ENCODE measurements at places on chromosomes 6 and 20.
A peak's percentile ranks its signal among the peaks of the same experiment; 100 is the strongest.

DNA sequence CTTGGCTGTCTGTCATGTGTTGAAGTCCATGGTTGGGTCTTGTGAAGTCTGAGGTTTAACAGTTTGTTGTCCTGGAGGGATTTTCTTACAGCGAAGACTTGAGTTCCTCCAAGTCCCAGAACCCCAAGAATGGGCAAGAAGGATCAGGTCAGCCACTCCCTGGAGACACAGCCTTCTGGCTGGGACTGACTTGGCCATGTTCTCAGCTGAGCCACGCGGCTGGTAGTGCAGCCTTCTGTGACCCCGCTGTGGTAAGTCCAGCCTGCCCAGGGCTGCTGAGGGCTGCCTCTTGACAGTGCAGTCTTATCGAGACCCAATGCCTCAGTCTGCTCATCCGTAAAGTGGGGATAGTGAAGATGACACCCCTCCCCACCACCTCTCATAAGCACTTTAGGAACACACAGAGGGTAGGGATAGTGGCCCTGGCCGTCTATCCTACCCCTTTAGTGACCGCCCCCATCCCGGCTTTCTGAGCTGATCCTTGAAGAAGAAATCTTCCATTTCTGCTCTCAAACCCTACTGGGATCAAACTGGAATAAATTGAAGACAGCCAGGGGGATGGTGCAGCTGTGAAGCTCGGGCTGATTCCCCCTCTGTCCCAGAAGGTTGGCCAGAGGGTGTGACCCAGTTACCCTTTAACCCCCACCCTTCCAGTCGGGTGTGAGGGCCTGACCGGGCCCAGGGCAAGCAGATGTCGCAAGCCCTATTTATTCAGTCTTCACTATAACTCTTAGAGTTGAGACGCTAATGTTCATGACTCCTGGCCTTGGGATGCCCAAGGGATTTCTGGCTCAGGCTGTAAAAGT lies 43.5 kb downstream of the SIRPA start:
- DNase-seq, result no peak

GRCh38 chr20:37559312-37560027 lies 31.8 kb upstream of the BLCAP start:
- no peak for DNase-seq

GRCh38 chr20:36684747-36685146 lies 38.8 kb upstream of the SLA2 start:
- peak; percentile 7 for DNase-seq

DNA sequence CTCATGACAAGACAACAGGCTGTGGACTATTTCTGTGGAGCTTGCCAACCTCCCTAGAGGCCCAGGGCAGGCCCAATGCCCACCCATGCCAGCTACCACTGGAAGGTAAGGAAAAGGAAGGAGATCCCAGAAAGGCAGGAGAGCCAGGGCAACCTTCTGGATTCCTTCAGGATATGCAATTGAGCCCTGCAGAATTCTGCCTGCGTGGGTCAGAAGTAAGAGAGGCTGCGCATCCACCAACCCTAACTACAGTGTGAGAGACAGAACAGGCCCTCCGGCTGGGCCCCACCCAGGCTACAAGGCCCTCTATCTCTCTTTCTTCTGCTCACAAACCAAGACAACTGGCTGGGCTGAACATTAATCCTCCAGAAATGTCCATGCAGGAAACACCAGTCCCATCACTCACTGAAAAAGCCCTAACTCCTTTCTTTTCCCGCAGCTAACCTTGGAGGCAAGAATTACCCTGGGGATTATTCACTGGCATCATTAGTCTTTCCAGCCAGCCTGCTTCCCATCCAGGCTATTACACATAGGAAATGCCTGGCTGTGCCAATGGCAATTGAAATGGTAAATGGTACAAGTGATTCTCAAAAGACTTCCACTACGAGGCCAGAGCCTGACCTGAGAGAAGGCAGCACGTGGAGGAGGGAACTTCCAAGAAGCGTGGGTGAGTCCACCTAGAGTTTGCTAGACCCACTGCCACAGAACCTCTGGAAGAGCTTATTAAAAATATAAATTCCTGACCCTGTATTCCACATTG lies 15.2 kb downstream of the MAP1LC3A start:
- DNase-seq, result no peak

- peak; percentile 36 for DNase-seq
Measured at GRCh38 chr6:27251606-27252251, 4.2 kb downstream of the PRSS16 start.

All from naive thymus-derived CD8-positive, alpha-beta T cell (primary cell).